ENCODE measurements at places on chromosomes 13 and 19.
A peak's percentile ranks its signal among the peaks of the same experiment; 100 is the strongest.

- DNase-seq, result no peak
Observed at GRCh38 chr19:51448411-51449016, 9.7 kb downstream of the SIGLEC8 start.

GRCh38 chr19:40763526-40763925 lies 11.8 kb upstream of the MIA start:
- DNase-seq, result no peak

DNA sequence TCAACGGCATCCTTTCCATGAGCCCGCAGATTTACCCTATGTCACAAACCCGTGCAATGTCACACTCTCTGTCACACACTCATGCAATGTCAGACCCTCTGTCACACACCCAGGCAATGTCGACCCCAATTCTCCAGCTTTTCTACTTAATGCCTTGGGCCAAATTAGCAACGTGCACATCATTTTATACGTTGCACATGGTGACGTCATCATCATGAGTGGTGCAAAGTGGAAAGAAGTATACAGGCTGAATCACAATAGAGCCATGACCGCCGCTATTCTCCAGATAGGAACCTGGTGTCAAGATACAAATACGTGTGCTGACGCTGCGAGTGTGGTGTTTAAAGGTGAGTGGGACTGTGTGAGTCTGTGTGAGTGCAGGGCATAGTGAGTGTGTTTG lies 21.7 kb upstream of the ZNF845 start:
- DNase-seq, result no peak

- DNase-seq, result no peak
Observed at GRCh38 chr13:99469041-99469440, 32.2 kb upstream of the TM9SF2 start.

GRCh38 chr13:97385146-97385545 lies 48.8 kb upstream of the RAP2A start:
- no peak for DNase-seq

DNA sequence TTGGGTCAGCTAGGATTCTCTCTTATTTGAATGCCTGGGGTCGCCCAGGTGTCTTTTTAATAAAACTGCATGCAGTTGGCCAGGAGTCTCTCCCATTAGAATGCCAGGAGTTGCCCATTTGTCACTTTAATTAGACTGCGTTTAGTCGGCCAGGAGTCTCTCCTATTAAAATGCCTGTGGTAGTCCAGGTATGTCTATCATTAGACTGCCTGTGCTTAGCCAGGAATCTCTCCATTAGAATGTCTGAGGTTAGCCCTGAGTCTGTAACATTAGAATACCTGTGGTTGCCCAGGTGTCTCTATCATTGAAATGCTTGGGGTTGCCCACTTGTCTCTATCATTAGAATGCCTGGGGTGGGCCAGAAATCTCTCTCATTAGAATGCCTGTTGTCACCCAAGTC lies 1470.9 kb downstream of the UQCRFS1 start:
- DNase-seq, result no peak

DNA sequence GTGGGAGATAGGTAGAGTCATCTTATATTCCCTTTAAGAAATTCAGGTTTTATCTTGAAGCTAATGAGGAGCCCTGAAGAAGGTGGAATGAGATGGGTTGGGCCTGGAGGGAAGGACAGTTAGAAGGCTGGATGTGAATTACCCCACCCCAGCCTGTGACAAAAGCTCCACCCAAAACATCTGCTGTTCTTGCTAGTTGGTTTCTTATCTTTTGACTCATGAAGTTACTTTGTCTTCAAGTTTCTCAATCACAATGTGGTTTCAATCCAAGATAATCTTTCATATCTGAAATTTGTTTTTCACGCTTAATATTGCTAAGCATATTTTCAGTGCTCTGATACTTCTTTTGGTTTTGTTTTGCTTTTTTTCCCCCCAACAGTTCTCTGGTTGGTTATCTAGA lies 38.3 kb upstream of the HMGB1 start:
- no peak for DNase-seq

GRCh38 chr19:43482193-43482592 lies 16.8 kb upstream of the LYPD3 start:
- no peak for DNase-seq

DNA sequence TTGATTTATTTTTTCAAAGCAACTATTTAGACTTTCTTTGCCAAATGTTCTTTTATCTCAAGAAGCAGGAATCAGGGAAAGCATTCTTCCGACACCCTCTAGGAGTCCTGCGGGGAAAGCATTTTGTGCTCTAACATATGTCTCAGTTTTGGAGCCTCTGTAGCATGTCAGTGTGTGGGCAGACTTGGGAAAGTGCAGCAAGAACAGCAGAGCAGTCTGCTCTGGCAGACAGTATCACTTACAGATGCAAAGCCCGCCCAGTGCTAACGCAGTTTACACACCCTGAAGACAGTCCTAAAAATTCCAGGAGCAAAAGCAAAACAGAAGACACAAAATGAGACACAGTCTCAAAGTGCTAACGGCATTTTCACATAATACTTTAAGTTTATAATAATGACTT lies 393.5 kb downstream of the KLF12 start:
- DNase-seq, result no peak

DNA sequence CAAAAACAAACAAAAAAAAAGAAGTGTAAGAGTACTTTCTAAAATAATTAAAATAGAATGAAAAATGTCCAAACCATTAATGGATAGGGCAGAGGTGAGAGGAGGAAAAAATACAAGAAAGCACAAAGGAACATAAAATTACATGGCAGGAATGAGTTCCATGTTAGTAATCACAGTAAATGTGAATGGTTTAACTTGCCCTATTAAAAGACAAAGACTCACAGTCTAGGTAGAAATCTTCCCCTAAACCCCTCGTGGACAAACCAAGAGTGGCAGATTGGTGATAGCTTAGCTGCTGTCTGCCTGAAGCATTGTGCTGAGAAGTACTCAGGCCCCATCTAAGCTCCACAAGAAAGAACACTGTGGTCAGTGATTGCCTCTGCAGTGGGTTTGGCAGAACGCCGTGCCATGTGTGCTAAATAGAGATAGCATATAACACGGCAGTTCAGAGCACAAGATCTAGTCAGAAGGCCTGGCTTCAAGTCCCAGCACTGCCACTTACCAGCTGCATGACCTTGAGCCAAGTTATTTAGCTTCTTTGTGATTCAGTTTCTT lies 103.5 kb downstream of the DPF1 start:
- no peak for DNase-seq

GRCh38 chr19:39024875-39025641 lies 7.3 kb downstream of the FBXO27 start:
- no peak for DNase-seq

GRCh38 chr13:78376033-78376432 lies 227.3 kb downstream of the POU4F1 start:
- DNase-seq, result no peak

DNA sequence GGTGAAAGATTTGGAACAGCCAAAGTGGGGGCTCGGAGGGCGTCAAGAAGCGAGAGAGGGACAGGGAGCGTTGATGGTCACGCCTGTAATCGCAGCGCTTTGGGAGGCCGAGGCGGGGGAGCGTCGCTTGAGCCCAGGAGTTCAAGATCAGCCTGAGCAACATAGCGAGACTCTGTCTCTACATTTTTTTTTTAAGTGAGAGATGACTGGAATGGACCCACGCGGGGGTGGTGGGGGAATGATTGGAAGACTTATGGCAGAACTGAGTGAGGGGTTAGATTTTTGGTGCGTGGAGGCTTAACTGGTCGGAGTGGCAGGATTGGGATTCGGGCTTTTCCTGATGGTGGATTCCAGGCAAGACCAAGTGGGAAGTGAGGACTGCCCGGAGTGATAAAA lies 725 bp downstream of the PSMD8 start:
- no peak for DNase-seq

- DNase-seq, result no peak
Observed at GRCh38 chr19:17873786-17874757, 2.3 kb downstream of the SLC5A5 start.

DNA sequence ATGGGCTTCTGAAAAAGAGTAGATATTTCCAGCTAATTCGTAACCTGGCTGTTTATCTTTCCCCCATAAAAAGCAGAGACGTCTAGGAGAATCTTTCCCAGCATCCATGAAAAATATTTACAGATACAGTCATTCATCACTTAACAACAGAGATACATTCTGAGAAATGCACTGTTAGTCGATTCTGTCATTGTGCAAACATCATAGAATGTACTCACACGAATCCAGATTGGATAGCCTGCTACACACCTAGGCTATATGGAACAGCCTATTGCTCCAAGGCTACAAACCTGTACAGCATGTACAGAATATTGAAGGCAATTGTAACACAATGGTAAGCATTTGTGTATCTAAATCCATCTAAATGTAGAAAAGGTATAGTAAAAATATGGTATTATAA lies 530.2 kb upstream of the NBEA start:
- DNase-seq, result no peak

DNA sequence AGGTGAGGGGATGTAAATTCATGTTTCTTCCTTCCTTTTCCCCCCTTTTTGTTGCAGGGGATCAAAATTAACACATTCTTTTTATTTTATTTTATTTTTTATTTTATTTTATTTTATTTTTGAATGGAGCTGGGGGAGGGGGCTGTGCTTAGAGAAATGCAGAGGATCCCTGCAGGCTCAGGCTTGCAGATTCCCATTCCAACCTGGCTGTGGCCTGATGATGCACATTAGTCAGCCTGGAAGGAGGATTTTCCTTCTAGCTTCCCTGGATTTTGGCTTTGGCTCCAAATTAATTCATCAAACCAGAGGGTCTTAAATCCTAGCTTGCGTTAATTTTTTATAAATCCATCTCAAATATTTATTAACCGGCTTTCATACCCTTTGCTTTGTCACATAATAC lies 67.0 kb downstream of the FREM2 start:
- DNase-seq, result no peak

DNA sequence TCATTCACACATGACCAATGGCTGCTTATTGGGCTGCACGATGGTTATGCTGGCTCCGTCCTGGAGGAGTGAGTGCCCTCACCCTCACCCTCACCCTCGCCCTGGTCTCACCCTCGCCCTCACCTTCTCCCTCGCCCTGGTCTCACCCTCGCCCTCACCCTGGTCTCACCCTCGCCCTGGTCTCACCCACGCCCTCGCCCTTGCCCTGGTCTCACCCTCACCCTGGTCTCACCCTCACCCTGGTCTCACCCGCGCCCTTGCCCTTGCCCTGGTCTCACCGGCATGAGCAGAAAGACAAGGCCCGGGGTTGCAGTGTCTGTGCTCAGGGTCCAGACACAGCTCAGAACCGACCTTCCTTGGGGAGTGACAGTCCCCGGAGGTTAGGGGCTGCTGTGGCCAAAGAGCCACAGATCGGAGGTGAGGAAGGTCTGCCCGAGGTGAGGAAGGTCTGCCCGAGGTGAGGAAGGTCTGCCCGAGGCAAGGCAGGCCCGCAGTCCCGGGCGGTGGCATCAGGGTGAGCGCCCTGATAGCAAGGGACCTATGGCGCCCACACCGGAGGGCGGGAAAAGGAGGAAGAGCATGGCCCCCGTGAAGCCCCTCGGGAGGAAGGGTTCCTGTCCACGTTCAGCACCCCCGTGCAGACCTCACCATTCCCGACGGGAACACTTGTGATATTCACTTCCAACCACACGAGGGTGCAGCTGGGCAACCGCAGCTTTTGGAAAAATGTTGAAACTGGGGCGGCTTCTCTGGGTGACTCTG lies 65.6 kb downstream of the MCF2L start:
- peak; percentile 12 for DNase-seq

DNA sequence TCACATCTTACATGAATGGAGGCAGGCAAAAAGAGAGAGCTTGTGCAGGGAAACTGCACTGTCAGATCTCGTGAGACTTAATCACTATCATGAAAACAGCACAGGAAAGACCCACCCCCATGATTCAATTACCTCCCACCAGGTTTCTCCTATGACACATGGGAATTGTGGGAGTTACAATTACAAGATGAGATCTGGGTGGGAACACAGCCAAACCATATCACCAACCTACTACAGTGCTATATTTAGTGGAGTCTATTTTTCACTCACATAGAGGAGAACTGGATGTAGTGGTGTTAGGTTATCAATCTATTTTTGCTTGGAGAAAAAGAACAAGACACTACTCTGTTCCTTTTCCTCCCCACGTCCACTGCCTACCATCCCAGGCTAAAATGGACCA lies 276.6 kb downstream of the KCTD12 start:
- no peak for DNase-seq

GRCh38 chr13:26628706-26629105 lies 71.2 kb downstream of the WASF3 start:
- DNase-seq, result no peak

DNA sequence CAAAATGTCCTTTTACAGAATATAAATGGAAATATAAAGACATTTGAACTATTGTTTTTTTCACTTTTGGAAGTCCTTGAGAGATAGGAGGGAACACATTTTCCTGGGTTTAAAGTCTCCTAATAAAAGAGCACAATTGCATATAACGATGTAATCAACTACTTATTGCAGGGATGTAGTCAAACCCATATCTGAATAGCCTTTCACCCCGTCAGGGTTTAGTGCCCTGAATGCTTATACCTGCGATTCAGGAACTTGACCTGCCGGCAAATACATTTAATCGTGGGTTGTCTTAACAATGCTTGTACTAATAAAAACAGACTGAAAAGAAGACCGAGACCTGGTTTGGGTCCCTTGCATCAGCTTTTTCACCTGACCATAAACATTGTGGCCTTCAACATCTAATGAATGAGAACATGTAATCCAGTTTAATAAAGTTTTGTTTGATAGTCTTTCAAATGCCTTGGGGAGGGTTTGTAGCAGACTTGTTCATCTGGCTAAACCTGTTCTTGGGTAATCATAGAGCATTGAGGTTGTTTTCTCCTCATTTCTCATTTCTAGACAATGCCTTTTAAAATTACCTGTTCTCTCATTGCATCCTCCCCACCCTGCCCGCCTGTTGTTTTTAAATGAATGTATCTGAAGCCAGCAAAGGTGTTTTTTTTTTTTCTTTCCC lies 7.0 kb downstream of the KLF5 start:
- DNase-seq, result no peak

DNA sequence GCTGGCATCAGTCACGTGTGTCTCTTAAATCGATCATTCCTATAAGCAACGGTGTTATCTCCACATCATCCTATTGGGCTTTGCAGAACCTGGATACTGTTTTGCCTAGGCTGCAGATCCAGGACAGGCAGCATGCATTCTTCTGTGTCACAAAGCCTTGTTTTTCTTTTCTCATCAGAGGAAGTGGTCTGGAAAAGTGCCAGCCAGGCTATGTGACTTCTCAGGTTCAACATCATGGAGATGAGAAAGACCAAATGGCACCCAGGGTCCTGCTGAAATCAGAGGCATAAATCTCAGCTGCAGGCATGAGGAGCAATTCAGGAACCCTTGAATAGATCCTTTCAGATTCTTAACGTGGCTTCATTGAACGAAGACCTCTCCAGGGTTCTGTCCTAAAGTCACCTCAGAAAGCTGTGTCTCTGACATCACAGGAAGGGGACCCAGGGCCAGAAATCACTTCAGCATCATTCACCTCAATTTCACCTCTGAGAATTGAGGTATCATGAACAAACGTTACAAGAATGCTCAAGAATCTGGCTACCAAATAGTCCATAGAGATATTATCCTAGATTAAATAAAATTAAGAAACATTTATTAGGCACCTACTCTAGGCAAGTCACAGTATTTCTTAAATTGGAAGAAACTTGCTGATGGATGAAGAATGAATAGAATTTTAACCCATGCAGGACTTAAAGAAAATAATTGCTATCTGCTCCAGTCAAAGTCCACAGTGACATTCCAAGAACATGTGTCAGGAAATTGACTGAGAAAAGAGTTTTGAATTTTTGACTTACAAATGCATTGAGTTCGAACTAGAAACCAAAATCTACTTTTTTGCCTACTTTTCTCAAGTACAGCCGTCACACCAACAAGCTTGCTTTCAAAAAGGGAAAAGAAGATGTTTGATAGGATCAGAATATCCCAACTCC lies 124.1 kb downstream of the COG6 start:
- no peak for DNase-seq

All from HS-27A (cell line).